ENCODE measurements at places on chromosomes 1 and 21. TPM values are rescaled to one million over a fixed set of nuclear protein-coding genes. Genes with fewer than 3 reads are reported as not detected.

The NOS1AP gene
- under 0.01 TPM for total RNA-seq

The SH2D1B gene
- not detected for total RNA-seq

The FAAH gene
- 1.1 TPM for total RNA-seq

The FLG2 gene
- total RNA-seq, result not detected

The SEC16B gene
- 0.54 TPM for total RNA-seq

The LRRN2 gene
- not detected for total RNA-seq

The GBP4 gene
- 0.54 TPM for total RNA-seq

The PRR9 gene
- total RNA-seq, result not detected

The RPTN gene
- not detected for total RNA-seq

The ERG gene
- 56.7 TPM for total RNA-seq

Data from dermis lymphatic vessel endothelial cell (primary cell).